ENCODE measurements at places on chromosomes 3 and 15. TPM values are rescaled to one million over a fixed set of nuclear protein-coding genes. Genes with fewer than 3 reads are reported as not detected.

CHRFAM7A gene
- total RNA-seq: not detected

GRCh38 chr15:48774484-48774883, 36.4 kb downstream of the CEP152 start:
- H3K27me3 ChIP-seq: no peaks in the 10 kb centered on the region
- DNase-seq: no peak
- no peak overlapping the region for H3K4me3 ChIP-seq
- no peaks in the 10 kb centered on the region for H3K4me1 ChIP-seq
- peaks cover 4% of the 10 kb centered on the region for H3K36me3 ChIP-seq
- no peak overlapping the region for H3K27ac ChIP-seq

- H3K4me3 ChIP-seq: no peak overlapping the region
- no peak for DNase-seq
- no peak overlapping the region for H3K27ac ChIP-seq
- no peaks in the 10 kb centered on the region for H3K4me1 ChIP-seq
These were observed 13.0 kb upstream of the UBR1 start for GRCh38 chr15:43118829-43119228.

SLCO2A1 gene
- total RNA-seq: 0.70 TPM

GRCh38 chr3:23174426-23175039, 28.6 kb upstream of the UBE2E2 start:
- H3K27me3 ChIP-seq: no peaks in the 10 kb centered on the region
- H3K27ac ChIP-seq: no peak overlapping the region
- H3K4me1 ChIP-seq: peaks cover 9% of the 10 kb centered on the region
- H3K4me3 ChIP-seq: no peak overlapping the region

DNA sequence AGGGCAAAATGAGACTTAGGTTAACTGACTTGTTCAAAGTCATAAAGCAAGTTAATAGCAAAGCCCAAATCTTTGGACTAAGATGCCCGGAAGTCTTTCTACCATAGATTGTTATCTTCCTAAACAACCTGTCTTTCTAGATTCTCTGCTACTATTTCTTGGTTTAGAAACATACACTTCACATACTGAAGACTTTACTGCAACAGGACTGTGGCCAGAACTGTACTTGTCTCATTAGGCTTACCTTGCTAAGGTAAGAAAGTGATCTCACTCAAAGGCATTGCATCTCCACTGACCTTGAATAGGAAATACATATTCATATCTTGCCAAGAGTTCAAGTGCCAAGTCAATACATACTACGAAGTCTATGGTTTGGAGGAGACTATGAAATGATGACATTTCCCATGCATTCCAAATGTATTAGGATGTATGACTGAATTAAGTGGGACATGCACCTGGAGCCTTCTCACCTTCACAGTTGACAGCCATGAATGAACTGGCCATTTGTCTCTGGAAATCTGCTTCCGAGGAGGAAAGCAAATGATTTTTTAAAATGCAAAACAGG, 5.0 kb downstream of the ZDHHC3 start:
- H3K36me3 ChIP-seq: peaks cover 5% of the 10 kb centered on the region
- DNase-seq: no peak
- no peaks in the 10 kb centered on the region for H3K27me3 ChIP-seq

P2RY1 gene
- total RNA-seq: 0.88 TPM

DNA sequence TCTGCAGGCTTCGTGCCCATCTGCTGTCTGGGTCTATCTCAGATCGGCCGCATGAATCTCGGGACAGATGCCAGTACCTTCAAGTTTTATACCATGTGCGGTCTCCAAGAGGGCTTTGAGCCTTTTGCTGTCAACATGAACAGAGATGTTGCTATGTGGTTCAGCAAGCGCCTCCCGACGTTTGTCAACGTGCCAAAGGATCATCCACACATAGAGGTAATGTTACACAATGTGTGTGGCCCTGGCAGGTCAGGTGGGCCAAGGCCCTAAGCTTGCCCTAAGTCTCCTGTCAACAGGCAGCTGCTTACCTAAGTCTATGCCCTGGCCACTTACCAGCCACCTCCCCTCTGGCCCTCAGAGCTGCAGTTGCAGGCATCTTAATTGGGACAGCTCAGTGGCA, 324.0 kb upstream of the CHRM5 start:
- H3K27me3 ChIP-seq: peaks cover 12% of the 10 kb centered on the region
- DNase-seq: no peak
- no peaks in the 10 kb centered on the region for H3K36me3 ChIP-seq
- no peaks in the 10 kb centered on the region for H3K4me1 ChIP-seq

DNA sequence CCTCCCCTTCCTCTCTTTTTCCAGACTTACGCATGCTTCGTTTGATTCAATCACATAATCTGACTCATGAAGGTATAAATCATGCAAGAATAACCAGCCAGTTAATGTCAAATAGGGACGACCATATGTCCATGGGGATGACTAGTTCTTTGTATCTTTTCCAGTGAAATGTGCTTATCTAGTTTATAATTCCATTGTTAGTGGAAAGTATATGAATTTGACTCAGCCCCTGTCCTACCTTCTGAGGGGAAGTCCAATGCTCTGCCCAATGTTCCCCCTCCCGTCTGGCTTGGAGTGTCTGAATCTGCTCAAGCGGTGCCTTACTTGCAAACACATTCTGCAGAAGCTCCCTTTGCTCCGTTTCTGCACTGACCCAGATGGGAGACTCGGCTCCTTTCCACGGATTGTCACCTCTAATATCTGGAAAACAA, 55.0 kb upstream of the EPHB3 start:
- no peak for DNase-seq
- H3K4me1 ChIP-seq: no peaks in the 10 kb centered on the region
- no peak overlapping the region for H3K27ac ChIP-seq

DNA sequence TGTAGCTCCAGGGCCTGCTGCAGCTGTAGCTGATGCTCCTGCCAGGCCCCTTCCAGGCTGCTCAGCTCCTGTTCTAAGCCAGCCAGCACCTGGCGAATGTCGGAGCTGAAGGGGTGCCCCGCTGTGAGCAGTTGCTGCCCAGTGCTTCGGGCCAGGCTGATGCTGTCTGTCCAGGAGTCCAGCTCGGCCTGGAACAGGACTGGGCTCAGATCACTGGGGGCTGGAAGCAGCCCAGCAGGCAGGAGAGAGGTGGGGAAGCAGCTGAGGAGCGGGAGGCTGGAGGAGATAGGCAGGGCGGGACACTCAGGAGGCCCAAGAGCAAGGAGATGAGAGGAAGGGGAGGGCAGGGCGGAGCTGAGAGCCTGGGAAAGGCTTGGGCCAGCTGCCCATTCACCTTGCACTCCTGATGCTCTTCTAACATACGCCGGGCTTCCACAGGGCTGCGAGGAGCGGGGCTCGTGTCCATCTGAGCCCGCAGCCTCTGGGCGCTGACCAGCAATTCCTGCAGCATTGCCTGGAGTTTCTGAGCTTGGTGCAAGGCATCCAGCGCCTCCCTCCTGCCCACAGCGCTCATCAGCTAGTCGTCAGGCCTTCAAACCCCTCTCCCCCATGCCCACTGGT, 23.2 kb downstream of the PLA2G4B start:
- H3K4me1 ChIP-seq: no peaks in the 10 kb centered on the region
- no peaks in the 10 kb centered on the region for H3K27me3 ChIP-seq
- H3K36me3 ChIP-seq: no peaks in the 10 kb centered on the region
- H3K27ac ChIP-seq: no peak overlapping the region
- DNase-seq: no peak
- H3K4me3 ChIP-seq: no peak overlapping the region

SLC2A2 gene
- not detected for total RNA-seq

DNA sequence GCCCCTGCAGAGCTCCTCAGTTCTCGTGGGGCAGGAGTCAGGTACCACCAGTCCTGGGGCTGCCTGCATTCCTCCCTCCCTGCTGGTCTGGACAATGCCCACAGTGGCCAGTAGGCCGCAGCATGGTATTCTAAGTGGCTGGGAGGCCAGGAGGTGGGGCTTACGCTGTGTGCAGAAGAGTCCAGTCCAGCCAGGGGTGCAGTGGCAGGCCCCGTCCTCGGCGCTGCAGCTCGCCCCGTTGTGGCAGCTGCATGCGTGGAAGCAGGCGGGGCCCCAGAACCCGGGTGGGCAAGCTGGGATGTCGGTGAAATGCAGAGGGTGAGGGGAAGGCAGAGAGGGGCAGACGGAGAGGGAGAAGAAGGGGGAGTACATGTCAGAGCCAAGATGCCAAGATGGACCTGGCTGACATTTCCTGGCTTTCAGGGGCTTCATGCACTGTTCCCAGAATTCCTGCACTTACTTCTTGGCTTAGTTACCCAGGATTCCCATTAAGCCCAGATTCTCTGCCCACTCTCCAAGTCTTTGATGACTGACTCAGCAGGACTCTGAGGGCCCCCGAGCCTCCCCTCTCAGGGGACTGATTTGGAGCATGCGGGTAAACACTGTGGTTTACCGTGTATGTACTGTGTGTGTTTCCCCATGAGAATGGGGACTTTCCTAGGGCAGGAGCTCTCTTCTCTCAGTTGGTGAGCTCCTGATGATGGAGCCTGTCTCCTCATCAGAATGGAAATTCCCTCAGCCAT, 47.5 kb downstream of the RAB11A start:
- H3K4me3 ChIP-seq: no peak overlapping the region
- no peak overlapping the region for H3K27ac ChIP-seq
- H3K27me3 ChIP-seq: no peaks in the 10 kb centered on the region
- DNase-seq: peak; percentile 71
- no peaks in the 10 kb centered on the region for H3K4me1 ChIP-seq

- H3K27ac ChIP-seq: no peak overlapping the region
- H3K4me1 ChIP-seq: peaks cover 17% of the 10 kb centered on the region
- no peak overlapping the region for H3K4me3 ChIP-seq
- H3K36me3 ChIP-seq: peaks cover 64% of the 10 kb centered on the region
- no peak for DNase-seq
- no peaks in the 10 kb centered on the region for H3K27me3 ChIP-seq
These were observed 35.2 kb downstream of the U2SURP start for GRCh38 chr3:143036557-143036956.

GRCh38 chr3:120057626-120058025, 36.6 kb downstream of the GSK3B start:
- H3K4me3 ChIP-seq: no peak overlapping the region
- H3K27ac ChIP-seq: no peak overlapping the region
- H3K4me1 ChIP-seq: no peaks in the 10 kb centered on the region
- H3K36me3 ChIP-seq: no peaks in the 10 kb centered on the region
- no peak for DNase-seq

DNA sequence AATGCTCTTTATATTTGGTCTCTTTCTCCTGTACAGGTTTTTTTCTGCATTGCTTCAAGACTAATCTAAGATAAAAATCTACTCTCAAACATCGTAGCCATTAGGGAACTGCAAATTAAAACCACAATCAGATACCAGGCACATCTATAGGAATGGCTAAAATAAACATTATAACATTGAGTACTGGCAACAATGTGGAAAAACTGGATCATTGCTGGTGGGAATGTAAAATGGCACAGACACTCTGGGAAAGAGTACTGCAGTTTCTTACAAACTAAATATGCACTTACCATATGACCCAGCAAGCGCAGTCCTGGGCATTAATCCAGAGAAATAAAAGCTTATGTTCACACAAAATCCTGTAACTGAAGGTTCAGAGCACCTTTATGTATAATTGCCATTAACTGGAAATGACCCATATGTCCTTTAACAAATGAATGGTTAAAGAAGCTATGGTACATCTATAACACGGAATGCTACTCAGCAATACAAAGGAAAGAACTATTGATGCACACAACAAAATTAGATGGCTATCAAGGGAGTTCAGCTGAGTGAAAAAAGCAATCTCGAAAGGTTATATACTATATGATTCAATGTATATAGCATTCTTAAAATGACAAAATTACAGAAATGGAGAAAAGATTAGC, 6.3 kb downstream of the ABCC5 start:
- peaks cover 93% of the 10 kb centered on the region for H3K4me1 ChIP-seq
- H3K27ac ChIP-seq: peak overlapping the region; percentile 97
- H3K36me3 ChIP-seq: peaks cover 61% of the 10 kb centered on the region
- peak; percentile 47 for DNase-seq

CCR3 gene
- total RNA-seq: 3.1 TPM

- peaks cover 3% of the 10 kb centered on the region for H3K4me1 ChIP-seq
- H3K27me3 ChIP-seq: no peaks in the 10 kb centered on the region
- no peaks in the 10 kb centered on the region for H3K36me3 ChIP-seq
- no peak overlapping the region for H3K27ac ChIP-seq
These were observed 9.8 kb upstream of the ITGB5 start for GRCh38 chr3:124896824-124897526.

IL17RE gene
- 22.7 TPM for total RNA-seq

All from PC-9 (cell line).